Stimulated activated naive B cell treated with anti-CD40 and anti-IgM and Interleukin-4, amounts not matched to agents 10 μg/mL and 1 μg/mL and 100 μg/mL, for 72 hours (primary cell): ENCODE measurements at places on chromosomes 1 and 21.

GRCh38 chr1:107662971-107663370 is 302.0 kb downstream of the VAV3 start:
- no peak overlapping the region for H3K27ac ChIP-seq
- no peak for DNase-seq
- no peaks in the 10 kb centered on the region for H3K27me3 ChIP-seq
- no peaks in the 10 kb centered on the region for H3K4me1 ChIP-seq
- peaks cover 8% of the 10 kb centered on the region for H3K36me3 ChIP-seq

DNA sequence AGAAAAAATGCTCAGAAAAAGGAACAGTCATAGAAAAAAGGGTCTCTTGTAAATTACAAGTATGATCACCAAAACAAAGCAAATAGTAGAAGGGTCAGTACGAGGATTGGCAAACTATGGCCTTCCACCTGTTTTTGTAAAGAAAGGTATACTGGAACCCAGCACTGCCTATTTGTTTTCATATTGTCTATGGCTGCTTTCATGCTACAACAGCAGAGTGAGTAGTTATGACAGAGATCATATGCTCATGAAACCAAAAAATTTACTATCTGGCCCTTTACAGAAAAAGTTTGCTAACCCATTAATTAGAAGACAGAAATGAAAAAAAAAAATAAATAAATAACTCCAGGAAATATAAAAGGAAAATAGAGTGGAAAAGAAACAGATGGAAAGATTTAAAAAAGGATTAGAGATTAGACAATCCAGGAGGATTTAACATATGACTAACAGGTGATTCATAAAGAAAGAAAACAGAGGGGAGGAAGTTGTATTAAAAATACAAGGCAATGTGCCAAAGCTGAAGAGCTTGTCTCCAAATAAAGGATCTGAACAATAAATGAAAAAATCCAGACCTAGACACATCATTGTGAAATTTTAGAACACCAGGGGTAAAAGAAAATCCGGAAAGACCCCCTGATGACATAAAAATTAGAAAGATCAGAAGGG is 108.5 kb upstream of the SERTAD4 start:
- no peak overlapping the region for H3K4me3 ChIP-seq
- H3K4me1 ChIP-seq, result no peaks in the 10 kb centered on the region
- no peak for DNase-seq
- no peak overlapping the region for H3K27ac ChIP-seq
- H3K36me3 ChIP-seq, result no peaks in the 10 kb centered on the region

GRCh38 chr1:53025034-53025768 is 36.8 kb upstream of the PODN start:
- no peaks in the 10 kb centered on the region for H3K27me3 ChIP-seq
- no peak for DNase-seq
- no peaks in the 10 kb centered on the region for H3K4me1 ChIP-seq
- H3K4me3 ChIP-seq, result no peak overlapping the region
- peaks cover 2% of the 10 kb centered on the region for H3K36me3 ChIP-seq

- peak overlapping the region; percentile 25 for H3K27ac ChIP-seq
- H3K36me3 ChIP-seq, result peaks cover 52% of the 10 kb centered on the region
- no peaks in the 10 kb centered on the region for H3K27me3 ChIP-seq
- no peak for DNase-seq
- peak overlapping the region; percentile 57 for H3K4me3 ChIP-seq
These were observed 2.3 kb downstream of the LYPLA2 start for GRCh38 chr1:23793018-23793781.

- H3K4me1 ChIP-seq, result peaks cover 10% of the 10 kb centered on the region
- peak overlapping the region; percentile 80 for H3K27ac ChIP-seq
- peak overlapping the region; percentile 85 for H3K4me3 ChIP-seq
- H3K36me3 ChIP-seq, result peaks cover 3% of the 10 kb centered on the region
- DNase-seq, result peak; percentile 2
These were observed 626 bp downstream of the CXADR start for GRCh38 chr21:17513214-17514123.

DNA sequence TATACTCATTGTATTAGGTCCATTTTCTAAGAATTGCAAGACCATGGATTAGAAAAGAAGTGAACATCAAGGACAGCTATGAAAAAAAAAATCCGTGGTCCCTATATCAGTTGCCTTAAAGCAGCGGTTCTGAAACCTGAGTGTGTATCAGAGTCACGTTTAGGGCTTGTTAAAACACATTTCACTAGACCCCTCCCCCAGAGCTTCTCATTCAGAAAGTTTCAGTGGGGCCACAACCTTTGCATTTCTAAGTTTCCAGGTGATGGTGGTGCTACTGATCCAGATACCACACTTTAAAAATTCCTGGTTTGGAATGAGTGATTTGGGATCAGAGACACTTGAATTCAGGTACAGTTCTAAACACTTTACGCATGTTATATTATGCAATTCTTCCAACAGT is 96.1 kb upstream of the PRMT6 start:
- peaks cover 8% of the 10 kb centered on the region for H3K27me3 ChIP-seq
- H3K4me1 ChIP-seq, result no peaks in the 10 kb centered on the region

- H3K4me1 ChIP-seq, result peaks cover 15% of the 10 kb centered on the region
- no peak overlapping the region for H3K4me3 ChIP-seq
- H3K36me3 ChIP-seq, result peaks cover 1% of the 10 kb centered on the region
- peak; percentile 4 for DNase-seq
These were observed 242.8 kb downstream of the DISC1 start for GRCh38 chr1:231869364-231869763.
